Central memory CD4-positive, alpha-beta T cell (primary cell): ENCODE measurements at places on chromosomes 7 and 10.

GRCh38 chr10:91163269-91163868 lies 57.1 kb upstream of the PCGF5 start:
- peak; percentile 90 for DNase-seq

GRCh38 chr10:133292919-133293809 lies 15.5 kb downstream of the TUBGCP2 start:
- no peak for DNase-seq

- DNase-seq, result no peak
These were observed 1062.0 kb downstream of the XPNPEP1 start for GRCh38 chr10:108861181-108861754.

- DNase-seq, result no peak
These were observed 66.4 kb downstream of the ASAH2B start for GRCh38 chr10:50805981-50806622.

DNA sequence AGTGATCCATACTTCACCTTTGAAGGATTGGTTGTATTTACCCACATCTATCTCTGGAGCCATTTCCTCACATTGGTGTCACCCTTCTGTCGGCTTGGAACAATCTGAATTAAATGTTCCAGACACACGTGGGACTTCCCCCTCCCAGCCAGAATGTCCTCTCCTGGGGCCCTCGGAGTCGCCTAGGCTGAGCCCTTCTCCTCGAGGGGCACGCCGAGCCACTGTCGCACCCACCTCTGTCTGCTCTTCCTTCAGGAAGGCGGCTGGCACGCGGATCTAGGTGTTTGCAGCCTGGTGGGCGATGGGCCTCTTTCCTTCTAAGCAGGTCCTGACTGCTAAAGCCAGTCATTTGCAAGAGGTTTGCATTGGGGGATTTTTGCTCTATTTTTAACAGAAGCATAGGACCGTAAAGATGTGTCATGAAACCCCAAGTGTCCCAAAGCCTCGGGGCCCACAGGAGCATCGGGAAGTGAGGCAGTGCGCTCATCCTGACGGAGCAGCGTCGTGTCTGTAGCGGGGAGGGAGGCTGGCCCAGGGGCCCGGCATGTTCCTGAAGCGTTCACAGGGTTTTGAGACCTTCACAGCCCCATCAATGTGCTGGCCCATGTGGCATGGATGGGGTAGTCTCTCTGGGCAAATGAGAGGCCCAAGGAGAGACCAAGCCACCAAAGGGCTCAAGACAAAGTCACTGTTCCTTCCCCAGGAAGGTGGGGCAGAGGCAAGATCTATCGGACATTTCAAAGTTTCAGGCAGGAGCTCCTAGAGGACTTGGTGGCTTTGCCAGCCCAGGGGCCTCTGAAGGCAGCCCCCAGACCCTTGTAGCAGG lies 86.7 kb downstream of the RGS10 start:
- no peak for DNase-seq

- no peak for DNase-seq
These were observed 254.6 kb downstream of the TSPAN12 start for GRCh38 chr7:120603366-120603765.

GRCh38 chr10:74289951-74290350 lies 138.9 kb downstream of the ADK start:
- DNase-seq, result no peak

DNA sequence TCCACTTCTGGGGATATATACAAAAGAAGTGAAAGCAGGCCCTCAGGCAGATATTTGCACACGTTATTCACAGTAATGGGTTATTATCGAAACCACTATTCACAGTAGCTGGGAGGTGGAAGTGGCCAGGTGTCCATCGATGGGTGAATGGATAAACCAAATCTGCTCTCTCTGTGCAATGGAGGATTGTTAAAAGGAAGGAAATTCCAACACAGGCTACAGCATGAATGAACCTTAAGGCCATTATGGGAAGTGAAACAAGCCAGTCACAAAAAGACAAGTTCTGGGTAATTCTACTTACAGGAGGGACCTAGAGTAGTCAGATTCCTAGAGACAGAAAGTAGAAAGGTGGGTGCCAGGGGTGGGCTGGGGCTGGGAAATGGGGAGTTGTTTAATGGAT lies 48.5 kb upstream of the BHLHA15 start:
- DNase-seq, result no peak

DNA sequence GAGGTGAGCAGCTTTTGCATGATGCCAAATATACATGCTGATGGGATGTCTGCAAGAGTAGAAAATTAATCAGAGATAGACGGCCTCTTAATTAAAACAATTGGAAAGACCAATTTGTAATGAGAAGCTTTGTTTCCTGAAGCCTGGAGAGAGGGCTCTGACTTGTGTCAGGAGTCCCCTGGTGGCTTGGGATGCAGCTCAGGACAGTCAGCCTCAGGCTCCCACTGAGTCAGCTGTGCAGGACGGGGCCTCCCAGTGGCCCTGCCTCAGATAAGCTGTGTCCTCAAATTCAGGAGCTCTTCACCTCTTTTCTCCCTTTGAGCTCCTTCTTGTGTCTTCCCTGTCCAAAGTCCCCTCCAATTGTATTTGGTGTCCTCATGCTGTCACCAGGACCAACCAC lies 438.9 kb upstream of the PODXL start:
- DNase-seq, result no peak

- no peak for DNase-seq
These were observed 51.9 kb downstream of the CFTR start for GRCh38 chr7:117531595-117532244.

- no peak for DNase-seq
These were observed 16.7 kb upstream of the LRRN3 start for GRCh38 chr7:111074071-111074747.

DNA sequence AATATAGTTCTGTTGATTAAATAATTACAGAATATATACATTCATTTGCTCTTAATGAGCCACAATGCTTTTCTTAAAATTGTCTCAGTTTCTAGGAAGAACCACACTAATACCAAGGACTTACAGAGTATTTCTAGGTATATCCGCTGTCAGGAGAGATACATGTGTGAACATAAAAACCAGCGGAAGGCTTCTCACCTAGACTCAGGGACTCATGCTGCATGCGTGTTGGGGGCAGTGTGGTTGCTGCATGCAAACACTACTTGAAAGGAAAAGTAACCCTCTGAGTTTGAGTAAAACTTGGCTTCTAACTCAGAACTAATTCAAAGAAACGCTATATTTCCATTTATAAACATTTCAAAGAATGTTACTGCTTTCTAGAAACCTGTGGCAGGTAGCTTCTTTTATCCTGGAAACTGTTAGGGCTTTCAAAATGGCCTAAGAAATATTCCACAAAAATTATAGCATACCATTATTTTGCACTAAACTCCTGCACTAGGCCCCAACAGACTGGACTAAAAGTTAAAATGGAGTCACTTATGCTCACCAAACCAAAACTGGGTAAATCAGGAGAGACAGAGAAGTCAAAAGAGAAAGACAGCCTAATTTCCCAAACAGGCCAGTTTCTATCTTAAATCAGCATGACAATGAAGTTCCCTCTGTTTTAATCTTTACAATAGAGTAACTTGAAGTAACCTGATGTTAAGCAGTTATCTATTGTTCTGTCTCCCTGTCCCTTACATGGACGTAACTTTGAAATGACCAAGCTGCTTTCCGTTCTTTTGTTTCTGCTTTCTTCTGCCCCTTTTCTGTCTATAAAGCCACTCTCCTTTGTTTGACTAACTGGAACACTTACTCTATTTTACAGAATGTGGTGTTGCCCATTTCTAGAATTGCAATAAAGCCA lies 95.2 kb upstream of the FAM133B start:
- DNase-seq, result peak; percentile 41

DNA sequence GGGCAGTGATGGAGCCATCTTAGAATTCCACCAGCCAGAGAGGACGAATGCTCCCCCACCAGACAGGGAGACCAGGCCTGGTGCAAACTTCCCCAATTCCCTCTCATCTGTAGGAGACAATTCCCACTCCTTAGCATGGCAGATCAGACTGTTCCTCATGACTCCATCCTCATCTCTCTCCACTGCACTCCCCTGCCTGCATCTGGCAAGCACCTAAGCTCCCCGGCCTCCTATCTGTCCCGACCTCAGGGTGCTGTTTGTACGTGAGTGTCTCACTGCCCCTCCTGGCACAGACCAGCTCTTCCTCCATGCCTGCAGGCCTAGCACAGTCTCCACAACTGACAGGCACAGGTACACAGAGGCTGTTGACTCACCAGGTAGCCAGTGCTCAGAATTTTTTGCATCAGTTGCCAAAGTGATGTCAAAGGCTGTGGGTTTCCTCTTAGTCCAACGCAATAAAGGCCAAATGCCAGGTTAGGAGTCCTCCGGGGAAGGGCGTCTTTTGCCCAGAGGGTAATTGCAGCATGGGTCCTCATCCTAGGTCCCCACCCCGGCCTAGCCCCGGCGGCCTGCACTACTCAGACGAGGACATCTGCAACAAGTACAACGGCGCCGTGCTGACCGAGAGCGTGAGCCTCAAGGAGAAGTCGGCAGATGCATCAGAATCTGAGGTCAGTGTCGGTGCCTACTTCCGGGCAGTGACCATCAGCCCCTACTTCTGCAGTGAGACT lies 436.8 kb upstream of the FOXK1 start:
- DNase-seq, result no peak
